Small intestine (tissue), 16 donors: ENCODE measurements at places on chromosomes 7 and 10. TPM values are rescaled to one million over a fixed set of nuclear protein-coding genes. Genes with fewer than 3 reads are reported as not detected.

ANXA8 gene
- polyA plus RNA-seq, result 0.81 TPM

PPP3CB gene
- polyA plus RNA-seq, result 27.4 TPM

- H3K4me1 ChIP-seq, result peaks cover 14% of the 10 kb centered on the region
- no peak overlapping the region for H3K4me3 ChIP-seq
- H3K36me3 ChIP-seq, result no peaks in the 10 kb centered on the region
- no peak overlapping the region for H3K27ac ChIP-seq
Measured at GRCh38 chr10:96280859-96281258, 9.5 kb upstream of the BLNK start.

ATRNL1 gene
- polyA plus RNA-seq, result not detected

GRCh38 chr7:102843850-102844249, 69.0 kb upstream of the LRRC17 start:
- H3K4me3 ChIP-seq, result no peak overlapping the region
- no peaks in the 10 kb centered on the region for H3K27me3 ChIP-seq
- no peak overlapping the region for H3K27ac ChIP-seq
- no peaks in the 10 kb centered on the region for H3K36me3 ChIP-seq
- DNase-seq, result no peak

TMEM176A gene
- 227 TPM for polyA plus RNA-seq

- DNase-seq, result no peak
- no peaks in the 10 kb centered on the region for H3K36me3 ChIP-seq
- no peak overlapping the region for H3K4me3 ChIP-seq
- no peaks in the 10 kb centered on the region for H3K27me3 ChIP-seq
Measured at GRCh38 chr10:104735036-104735756, 94.1 kb downstream of the SORCS3 start.

DNA sequence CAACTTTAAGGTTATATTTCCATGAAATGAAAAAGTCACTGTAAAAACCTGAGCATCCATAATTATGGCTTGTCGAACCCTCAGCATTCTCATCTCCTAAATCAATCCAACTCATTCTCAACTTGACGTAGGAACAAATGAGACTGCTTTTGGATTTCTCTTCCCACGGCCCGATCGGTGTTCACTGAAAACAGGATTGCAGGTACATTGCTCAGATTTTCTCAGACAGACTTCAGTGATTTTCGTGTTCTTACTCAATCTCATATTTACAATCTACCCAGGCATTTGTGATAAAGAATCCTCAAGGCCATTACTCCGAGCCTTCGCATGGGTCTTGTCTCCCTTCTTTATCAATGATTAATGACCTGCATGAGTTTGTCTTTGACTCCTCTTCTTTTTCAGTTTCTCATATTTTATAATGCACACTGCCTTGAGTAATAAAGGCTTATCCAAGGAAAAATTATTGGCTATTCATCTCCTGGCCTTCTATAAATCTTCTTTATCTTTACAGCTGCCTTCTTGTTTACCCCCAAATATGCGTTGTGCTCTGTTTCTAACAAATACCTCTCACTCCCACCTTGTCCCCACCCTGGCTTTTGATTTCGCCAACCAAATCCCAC, 90.4 kb upstream of the MYO3A start:
- H3K27ac ChIP-seq, result no peak overlapping the region
- no peaks in the 10 kb centered on the region for H3K36me3 ChIP-seq
- H3K27me3 ChIP-seq, result no peaks in the 10 kb centered on the region
- no peak for DNase-seq
- no peak overlapping the region for H3K4me3 ChIP-seq

PYROXD2 gene
- polyA plus RNA-seq, result 2.7 TPM

DNA sequence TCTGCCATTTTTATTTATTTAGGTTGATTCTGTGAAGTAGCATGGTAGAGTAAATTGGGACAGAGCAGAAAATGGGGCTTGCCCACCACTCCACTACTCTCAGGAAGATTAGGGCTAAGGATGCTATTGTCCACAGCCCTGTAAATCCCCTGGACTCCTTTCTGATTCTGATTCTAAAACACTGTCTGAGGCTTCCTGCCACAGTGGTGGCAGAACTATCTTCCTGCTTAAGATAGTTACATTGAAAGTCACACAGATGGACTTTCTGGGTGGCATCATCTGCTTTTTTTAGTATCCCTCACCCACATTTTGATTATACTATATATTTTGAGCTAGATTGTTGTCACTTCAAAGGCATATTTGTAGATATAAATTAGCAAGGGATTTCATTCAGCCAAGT, 50.0 kb downstream of the SPAM1 start:
- DNase-seq, result no peak
- H3K4me3 ChIP-seq, result no peak overlapping the region
- H3K4me1 ChIP-seq, result no peaks in the 10 kb centered on the region
- H3K36me3 ChIP-seq, result no peaks in the 10 kb centered on the region

DNA sequence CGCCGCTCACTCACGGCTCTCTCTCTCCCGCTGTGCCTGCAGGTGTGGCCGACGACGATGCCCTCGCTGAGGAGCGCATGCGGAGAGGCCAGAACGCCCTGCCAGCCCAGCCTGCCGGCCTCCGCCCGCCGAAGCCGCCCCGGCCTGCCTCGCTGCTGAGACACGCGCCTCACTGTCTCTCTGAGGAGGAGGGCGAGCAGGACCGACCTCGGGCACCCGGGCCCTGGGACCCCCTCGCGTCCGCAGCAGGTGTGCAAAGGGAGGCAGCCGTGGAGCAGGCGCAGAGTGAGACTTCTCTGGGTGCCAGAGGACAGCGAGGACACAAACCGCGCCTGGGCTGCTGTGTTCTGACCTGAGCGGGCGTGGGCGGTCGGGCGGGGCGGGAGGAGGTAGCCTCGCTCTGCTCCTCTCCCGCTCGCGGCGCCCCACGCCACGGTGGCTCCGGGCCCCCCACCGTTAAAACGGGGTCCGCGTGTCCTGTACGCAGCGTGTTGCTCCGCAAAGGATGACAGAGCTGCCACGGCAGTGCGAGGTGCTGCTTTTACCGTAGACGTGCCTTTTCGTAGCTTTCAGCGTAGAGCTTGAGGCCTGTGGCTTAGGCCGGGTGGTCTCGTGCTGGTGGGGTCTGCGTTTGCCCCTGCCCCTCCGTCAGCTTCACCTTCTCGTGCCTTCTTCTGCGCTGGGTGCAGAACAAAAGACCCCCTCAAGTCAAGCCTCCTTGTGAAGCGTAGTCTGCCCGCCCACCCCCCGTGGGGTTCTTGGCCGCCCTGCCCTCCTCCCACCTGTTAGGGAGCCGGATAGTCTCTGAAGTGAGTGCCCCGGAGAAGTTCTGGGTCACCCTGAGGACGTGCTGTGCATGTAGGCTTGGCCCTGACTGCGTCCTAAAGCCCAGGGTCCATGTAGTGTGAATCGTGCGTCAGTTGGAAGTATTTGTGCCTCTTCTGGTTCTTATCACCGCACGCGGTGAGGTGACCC, 73.2 kb downstream of the DNAJB6 start:
- H3K36me3 ChIP-seq, result peaks cover 11% of the 10 kb centered on the region
- no peak overlapping the region for H3K27ac ChIP-seq
- no peaks in the 10 kb centered on the region for H3K4me1 ChIP-seq
- H3K4me3 ChIP-seq, result no peak overlapping the region
- H3K27me3 ChIP-seq, result no peaks in the 10 kb centered on the region
